ENCODE measurements at places on chromosomes 3 and 15.

GRCh38 chr3:107651782-107652181, 129.0 kb downstream of the BBX start:
- DNase-seq, result no peak

- no peak for DNase-seq
Observed at GRCh38 chr3:195582947-195583346, 793 bp downstream of the APOD start.

- DNase-seq, result no peak
Observed at GRCh38 chr3:29140666-29141065, 140.2 kb upstream of the RBMS3 start.

DNA sequence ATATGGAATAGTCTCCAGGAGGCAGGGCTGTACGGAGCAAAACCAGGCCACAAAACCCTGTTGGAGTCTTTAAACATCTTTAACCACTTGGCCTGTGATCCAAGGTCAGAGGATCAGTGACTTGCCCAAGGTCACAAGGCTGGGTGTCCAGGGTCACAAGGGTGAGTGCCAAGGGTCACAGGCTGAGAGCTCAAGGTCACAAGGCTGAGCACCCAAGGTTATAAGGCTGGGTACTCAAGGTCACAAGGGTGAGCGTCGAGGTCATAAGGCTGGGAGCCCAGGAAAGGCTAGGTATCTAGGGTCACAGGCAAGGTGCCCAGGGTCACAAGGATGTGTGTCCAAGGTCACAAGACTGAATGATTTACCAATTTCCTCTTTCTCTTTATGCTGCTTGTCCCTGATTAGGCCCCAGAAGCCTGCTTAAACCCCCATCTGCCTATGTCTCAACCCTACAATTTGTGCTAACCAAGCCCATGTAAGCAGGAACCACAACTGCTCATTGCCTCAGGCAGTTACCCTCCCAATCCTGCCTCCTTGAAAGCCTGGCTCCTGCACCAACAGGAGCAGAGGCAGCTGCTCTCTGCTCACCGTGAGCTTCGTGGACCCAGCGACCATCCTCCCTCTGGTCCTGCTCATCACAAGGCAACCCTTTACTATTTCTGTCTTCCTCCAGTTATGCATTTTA, 51.5 kb downstream of the MGLL start:
- DNase-seq, result no peak

DNA sequence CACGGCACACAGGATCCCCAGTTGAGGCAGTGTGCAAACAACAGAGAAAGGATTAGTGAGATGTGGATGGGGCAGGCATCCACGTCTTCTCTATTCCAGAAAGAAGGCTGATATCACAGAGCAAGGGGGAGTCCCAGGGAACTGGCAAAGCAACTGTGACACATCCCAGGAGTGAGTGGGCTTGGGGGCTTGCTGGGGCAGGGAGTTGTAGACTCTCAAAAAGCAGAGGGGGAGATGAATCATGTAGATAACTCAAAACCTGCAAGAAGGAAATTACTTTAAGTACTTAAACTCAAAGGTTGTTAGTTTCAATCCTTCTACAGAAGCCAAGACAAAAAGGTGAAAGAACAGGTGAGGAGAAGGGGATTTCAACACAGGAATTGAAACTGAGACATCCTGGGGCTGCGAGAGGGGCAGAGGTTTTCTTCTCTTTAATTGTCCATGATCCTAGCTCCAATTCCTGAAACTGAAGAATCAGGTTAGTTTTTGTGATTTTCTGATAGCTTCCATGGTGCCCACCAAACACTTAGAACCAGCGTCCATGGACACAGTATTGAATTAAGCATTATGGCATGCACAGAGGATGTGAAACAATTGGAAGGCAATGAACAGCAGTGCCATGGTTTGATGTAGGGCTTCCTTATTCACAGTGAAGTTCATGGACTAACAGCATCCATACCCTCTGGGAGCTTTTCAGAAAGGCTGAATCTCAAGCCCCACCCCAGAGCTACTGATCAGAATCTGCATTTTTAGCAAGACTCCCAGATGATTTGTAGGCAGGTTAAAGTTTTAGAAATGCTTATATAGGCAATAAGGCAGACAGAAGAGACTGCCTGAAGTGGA, 52.0 kb downstream of the CCR3 start:
- no peak for DNase-seq

- no peak for DNase-seq
Observed at GRCh38 chr15:51185213-51186159, 90.8 kb upstream of the TNFAIP8L3 start.

All from dermis microvascular lymphatic vessel endothelial cell (primary cell).